Esophagus squamous epithelium (tissue), 5 donors: ENCODE measurements at places on chromosomes 4 and X.

DNA sequence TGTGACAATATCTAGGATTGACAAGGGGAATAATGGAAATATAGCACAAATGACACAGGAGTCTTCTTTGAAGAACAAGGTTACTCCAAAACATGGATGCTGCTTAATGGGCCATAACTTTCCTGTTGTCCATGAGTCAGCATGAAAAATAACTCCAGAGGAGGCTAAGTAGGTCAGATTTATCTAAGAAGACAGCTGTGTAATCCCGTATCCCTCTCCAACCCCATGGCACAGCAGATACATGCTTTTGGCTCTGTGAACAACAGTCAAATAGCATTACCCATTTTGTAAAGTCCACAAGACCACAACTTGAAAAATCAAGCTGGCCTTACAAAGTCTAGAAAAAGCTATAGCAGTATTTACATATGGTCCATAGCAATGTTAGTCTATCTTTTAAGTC lies 2.1 kb upstream of the TMEM131L start:
- DNase-seq, result no peak

DNA sequence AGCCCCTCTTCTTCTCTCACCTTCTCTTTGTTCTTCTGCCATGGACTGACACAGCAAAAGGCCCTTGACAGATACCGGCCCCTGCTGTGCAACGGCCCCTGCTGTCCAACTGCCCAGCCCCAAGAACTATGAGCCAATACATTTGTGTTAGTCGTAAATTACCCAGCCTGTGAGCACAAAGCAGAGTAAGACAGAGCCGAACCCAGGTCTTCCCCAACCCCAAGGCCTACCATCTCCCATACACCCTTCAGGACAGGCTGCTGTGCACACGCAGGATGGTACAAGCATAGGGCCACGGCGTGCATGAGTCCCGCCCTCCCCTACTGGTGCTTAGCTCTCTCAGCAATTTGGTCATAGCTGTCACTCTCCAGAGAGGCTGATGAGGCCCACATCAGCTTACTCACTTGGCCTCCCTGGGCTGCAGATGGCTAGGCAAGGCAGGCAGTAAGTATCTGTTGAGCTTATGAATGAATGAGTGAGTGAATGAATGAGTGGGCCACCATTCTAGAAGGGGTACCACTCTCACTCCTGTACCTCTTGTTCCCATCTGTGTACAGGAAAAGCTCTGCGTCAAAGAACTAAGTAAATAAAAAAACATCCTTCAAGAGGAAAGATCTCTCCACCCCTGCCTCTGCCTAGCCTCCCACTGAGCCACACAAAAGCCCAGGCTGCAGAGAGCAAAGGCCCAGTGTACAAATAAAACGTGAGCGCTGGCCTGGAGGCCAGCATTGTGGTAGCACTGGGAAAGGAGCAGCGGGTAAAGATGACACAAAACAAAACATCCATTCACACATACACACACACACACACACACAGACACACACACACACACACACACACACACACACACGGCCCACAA lies 13.9 kb downstream of the WDR1 start:
- no peak for DNase-seq

DNA sequence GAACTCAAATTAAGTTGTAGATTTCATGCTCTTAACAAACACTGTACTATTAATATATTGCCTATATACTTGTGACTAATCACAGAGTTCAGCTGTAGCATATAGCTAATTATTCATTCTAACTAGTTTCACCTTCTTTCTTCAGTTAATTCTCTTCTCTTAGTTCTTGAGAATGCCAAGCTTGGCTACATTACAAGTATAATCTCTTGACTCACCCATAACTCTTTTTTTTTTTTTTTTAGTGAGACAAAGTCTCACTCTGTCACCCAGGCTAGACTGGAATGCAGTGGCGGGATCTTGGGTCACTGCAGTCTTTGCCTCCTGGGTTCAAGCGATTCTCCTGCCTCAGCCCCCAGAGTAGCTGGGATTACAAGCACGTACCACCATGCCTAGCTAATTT lies 5.4 kb downstream of the KLHL5 start:
- DNase-seq, result no peak

GRCh38 chr4:152431291-152431690 lies 104.6 kb downstream of the FBXW7 start:
- DNase-seq, result no peak

DNA sequence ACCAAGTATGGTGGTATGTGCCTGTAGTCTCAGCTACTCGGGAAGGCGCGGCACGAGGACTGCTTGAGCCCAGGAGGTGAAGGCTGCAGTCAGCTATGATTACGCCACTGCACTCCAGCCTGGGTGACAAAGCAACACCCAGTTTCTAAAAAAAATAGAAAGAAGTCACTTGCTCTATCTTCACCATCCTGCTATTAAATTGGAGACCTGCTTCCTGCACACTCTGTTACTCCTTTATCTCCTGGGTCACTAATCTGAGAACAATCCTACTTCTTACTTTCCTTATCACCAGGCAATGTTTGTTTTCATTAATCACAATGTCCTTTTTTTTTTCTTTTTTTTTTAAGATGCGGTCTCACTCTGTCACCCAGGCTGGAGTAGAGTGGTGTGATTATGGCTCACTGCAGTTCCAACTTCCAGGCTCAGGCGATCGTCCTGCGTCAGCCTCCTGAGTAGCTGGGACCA lies 16.2 kb downstream of the PRKX start:
- no peak for DNase-seq

DNA sequence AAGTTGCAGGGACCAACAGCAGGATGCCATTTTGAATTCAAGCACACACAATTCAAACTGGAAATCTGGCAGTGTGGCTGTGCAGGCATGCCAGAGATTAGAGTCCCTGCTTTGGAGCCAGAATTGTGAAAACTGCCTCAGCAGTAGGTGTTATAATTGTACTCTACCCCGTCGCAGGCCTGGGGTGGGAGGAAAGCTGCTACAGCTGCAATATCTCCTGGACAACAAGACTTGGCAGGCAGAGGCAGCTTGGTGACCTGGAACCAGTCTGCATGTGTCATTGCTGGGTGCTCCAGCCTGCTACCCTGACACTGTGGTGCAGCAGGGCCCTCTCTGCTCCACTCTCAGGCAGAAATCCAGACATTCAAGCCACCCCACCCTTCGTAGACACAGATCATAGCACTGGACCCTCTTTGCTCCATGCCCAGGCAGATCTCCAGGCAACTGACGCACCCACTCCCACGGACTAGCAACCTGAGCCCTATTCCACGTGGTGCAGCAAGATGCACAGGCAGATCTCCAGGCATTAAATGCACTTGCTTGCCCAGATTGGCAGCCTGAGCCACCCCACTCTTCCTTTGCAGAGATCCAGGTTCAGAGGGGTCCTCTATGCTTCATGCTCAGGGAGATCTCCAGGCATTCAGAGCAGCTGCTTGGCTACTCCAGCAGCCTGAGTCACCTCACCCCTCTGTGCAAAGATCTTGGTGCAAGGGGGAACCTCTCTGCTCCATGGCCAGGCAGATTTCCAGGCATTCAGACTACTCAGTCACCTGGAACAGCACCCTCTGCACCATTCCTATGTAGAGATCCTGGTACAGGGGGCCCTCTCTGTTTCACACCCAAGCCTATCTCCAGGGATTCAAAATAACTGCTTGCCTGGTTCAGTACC lies 140.5 kb downstream of the LRBA start:
- DNase-seq, result no peak

- DNase-seq, result no peak
These were observed 105.5 kb upstream of the DDIT4L start for GRCh38 chr4:100295792-100296191.

- no peak for DNase-seq
These were observed 1258.4 kb downstream of the FAM133A start for GRCh38 chrX:94932278-94932965.

GRCh38 chr4:165461159-165461821 lies 82.5 kb downstream of the CPE start:
- no peak for DNase-seq

GRCh38 chr4:84324303-84325245 lies 174.5 kb downstream of the NKX6-1 start:
- DNase-seq, result no peak

DNA sequence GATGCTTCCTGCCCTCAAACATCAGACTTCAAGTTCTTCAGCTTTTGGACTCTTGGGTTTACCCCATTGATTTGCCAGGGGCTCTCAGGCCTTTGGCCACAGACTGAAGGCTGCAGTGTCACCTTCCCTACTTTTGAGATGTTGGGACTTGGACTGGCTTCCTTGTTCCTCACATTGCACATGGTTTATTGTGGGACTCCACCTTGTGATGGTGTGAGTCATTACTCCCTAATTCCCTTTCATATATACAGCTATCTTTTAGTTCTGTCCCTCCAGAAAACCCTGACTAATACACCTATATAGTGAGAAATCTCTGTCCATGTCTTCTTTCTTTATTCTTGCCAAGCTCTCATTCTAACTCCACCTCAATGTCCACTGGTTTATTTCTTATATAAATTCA lies 736.9 kb upstream of the HS3ST1 start:
- no peak for DNase-seq

DNA sequence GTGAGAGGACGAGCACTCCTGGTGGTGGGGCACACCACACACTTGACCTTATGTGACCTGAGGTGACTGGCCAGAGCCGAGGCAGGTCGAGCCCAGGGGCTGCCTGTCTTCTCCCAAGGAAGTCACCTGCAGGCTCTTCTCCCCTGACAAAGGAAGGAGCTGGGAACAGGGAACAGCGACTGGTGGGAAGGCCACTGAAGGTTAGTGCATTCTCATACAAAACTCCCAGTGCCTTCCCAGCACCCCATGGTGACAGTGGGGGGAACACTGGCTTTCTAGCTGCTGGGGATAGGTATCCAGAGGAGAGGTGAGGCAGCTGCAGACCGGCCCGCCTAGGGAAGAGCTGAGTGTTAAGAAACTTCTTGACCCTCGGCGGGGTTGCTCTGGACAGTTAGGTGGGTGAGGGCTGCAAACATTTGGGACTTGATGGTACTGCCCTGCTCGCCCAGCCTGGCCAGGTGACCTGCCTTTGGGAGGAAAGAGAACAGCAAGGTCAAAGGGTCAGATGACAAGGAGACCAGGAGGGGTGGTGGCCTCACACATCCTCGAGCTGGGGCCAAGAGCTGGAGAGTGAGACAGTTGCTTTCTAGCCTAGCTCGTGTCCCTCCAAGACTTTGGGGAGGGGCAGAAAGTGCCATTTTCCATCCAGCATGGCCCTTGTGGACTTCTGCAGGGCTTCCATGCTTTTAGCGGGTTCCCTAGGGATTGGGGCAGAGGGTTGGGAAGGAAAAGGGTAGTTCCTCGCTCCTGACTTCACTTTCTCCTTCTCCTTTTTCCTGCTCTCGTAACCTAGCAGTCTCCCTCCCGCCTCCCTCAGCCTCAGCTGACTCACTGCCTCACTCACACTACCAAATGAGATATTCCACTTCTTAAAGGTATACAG lies 2.7 kb downstream of the NALF2 start:
- no peak for DNase-seq

GRCh38 chr4:89998469-89999011 lies 103.9 kb downstream of the MMRN1 start:
- no peak for DNase-seq

DNA sequence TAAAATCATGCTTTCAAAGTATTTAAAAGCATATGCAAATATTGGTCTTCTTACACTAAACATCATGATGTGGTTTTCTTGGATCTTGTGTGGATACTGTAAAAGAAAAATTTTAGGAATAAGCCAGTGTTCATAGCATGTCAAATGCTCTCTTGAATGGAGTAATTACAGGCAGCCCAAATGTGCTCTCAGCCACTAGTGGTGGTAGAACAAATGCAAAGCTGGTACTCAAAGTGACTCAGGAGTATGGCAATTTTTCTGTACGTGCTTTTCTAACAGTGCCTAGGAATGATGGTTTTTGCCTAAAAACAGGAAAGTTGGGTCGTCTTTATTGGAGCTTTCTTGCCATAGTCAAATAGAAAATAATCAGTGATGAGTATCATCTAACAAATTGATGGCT lies 19.9 kb downstream of the PGRMC2 start:
- no peak for DNase-seq

DNA sequence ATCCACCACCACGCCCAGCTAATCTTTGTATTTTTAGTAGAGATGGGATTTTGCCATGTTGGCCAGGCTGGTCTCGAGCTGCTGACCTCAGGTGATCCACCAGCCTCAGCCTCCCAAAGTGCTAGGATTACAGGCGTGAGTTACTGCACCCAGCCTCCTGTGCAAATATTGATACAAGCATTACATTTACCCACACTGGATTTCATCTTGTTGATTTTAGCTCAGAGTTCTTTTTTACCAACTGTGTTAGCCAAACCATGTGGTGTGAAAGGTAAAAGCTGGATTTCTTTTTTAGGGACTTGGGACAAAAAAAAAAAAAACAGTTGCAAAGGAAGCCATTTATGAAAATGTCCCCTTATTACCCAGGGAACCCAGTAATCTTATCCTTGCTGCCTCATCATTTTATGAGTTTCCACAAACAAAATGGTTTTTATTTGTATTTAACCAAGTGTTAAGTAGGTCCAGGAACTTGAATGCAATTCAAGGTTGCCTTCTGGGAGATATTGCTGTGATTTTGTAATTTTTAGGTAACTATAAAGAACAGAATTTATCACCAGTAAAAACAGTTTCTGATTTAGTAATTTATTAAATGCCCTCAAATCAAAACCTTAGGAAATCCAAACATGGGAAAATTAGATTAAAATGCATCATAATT lies 202.5 kb downstream of the PALLD start:
- no peak for DNase-seq

- DNase-seq, result no peak
These were observed 1.1 kb downstream of the MAML3 start for GRCh38 chr4:140152751-140153418.

DNA sequence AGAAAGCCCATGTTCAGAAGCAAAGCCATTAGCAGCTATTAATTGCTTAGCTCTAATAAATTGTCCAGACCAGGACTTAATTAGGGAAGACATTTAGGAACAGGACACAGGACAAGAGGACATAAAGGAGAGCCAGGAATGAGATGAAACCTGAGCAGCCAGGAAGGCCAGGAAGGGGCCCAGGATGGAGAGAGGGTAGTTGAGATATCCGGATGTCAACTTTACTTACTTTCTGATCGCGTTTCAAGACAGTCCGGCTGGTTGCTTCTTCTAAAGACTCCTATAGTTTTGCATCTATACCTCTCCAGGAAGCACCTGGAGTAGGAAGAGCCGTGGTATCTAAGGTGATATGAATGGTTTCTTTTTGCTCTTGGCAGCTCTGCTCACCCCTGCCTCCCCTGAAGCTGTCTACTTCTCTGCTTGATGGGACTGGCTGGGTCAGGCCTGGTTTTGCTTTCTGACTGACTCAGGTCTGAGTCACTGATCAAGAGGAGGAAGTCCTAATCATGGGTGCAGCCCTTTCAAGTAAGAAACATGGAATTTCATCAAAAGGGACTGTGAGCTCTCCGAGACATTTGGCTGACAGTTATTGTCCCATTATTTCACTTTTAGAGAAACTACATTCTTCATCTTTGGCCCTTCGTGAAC lies 733.3 kb downstream of the RPA4 start:
- no peak for DNase-seq

- no peak for DNase-seq
These were observed 1021.5 kb upstream of the GRID2 start for GRCh38 chr4:91282217-91282616.

- no peak for DNase-seq
These were observed 189.6 kb downstream of the BCOR start for GRCh38 chrX:39907964-39908661.
